ENCODE measurements at places on chromosomes 2 and 18.

- DNase-seq = no peak
These were observed 323.6 kb downstream of the PAX3 start for GRCh38 chr2:221975151-221975550.

GRCh38 chr2:43448011-43448821 is 147.6 kb downstream of the THADA start:
- DNase-seq = no peak

DNA sequence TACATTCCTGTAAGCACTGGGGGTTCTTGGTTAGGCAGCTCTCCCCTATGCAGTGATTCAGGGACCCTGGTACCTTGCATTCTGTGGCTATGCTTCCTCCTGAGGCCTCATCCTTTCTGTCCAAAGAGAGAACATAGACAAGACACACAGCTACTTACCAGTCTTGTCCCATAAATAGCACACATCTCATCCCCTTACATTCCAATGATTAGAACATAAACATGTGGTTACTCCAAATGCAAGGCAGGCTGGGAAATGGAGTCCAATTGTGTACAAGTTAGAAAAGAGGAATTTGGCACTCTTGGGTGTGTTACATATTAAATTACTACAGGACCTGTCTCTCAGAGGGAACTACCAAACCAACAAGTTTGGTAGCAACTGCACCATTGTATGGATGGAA is 171.3 kb downstream of the ARHGAP15 start:
- DNase-seq = no peak

DNA sequence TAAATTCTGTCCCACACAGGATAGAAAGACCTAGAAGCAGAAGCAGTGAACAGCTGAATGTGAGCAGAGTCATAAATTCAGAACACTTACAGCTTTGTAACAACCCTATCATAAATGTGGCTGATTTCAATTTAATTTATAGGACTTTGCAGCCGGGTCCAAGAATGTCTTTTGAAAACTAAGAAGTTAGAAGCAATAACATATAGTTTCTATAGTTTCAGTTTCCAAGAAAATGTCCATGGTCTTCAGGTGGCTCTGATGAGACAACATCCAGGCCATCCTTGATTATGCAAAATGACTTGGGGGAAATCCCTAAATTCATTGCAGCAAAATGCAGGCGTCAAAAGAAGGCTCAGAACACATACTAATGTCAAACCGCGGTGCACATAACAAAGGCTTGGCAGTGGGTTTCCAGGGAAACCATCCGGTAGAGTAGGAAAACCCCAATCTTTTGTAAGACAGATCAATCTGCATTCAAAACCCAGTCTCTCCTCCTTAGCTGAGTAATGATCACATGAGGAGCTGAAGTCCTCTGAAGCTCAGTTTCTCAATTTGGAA is 442.2 kb upstream of the ID2 start:
- DNase-seq = no peak

DNA sequence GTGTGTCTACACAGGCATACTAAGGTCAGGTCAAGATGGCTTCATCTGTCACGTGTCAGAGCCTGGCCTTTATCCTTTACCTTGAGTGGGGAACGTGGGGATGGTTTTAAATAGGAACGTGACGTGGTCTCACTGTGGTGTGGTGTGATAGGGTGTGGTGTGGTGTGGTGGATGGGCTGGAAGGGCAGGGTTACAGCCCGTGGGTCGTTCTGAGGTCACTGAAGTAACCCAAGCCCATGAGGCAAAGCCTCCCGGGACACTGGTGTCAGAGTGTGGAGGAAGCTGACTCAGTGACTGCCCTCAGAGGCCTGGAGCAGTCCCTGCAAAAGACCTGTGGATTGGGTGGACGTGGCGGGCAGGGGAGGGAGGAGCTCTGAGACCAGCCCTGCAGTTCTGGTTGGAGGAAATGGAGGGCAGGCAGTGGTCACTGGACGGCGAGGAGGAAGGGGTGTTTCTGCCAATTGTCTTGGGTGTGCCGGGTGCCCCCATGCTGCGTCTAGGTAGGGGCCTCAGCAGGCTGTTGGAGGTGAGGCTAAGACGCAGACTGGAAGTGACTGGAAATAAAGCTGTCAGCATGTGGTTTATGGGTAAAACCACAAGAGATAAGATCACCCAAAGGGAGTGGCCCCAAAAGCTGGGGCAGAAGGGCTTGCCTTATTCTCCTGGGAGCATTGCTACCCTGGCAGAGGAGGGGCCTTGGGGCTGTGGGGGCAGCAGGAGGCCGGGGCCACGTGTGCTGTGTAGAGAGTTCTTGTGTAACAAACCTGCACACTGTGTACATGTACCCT is 84.8 kb downstream of the SH3RF3 start:
- DNase-seq = no peak

- DNase-seq = no peak
These were observed 512.5 kb upstream of the LRRTM4 start for GRCh38 chr2:78034706-78035105.

DNA sequence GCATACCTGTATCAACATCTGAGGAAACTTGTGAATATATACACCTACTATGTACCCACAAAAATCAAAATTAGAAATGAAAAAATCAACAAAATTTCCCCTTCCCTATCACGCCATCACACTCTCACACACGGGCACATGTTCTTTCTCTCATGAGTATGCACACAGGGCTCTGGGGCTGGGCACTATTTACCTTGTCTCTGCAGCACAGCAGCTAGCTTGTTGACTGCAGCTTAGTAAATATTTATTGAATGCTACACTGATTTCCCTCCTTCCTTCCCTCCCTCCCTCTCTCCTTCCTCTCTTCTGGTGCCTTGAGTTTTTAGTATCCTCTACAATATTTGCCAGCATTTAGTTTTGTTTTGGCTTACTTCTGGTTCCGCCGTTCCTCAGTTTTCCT is 182.7 kb upstream of the LHCGR start:
- no peak for DNase-seq

GRCh38 chr2:158021226-158021625 is 80.5 kb upstream of the UPP2 start:
- no peak for DNase-seq

DNA sequence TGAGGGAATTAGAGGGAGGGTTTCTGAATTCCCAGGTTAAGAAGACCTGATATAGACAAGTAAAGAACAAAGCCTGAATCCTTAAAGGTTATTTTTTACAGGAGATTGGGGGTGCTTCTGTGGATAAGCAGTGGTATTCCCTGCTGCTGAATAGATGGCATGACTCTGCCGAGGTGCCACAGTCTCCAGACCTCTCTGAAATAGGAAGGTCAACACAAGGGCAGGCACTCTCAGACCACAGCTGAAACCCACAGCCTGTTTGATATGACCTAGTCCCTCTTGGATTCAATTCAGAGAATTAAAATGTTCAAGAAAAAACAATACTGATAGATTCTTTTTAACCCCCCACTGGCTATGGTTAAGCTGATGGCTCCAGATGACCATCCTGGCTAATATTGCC is 259.3 kb downstream of the PTGR3 start:
- no peak for DNase-seq

DNA sequence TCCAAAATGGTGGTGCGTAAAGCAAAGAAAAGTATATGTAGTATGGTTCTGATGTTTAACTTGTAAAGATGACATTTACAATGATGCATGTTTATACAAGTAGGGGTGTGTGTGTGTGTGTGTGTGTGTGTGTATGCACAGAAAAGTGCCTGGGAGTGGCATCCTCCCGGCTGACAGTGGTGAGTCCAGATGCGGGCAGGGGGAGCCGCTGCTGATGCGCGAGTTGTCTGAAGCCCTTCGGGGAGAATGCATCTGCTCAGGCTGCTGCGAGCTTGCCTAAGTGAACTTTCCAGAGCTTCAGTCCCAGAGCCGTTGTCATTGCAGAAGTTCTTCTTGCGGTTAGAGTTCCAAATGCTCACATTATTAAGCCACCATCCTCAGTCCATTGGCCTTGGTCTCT is 429.7 kb upstream of the HS6ST1 start:
- DNase-seq = no peak

- DNase-seq = no peak
These were observed 292.0 kb upstream of the LRP1B start for GRCh38 chr2:142422769-142423168.

DNA sequence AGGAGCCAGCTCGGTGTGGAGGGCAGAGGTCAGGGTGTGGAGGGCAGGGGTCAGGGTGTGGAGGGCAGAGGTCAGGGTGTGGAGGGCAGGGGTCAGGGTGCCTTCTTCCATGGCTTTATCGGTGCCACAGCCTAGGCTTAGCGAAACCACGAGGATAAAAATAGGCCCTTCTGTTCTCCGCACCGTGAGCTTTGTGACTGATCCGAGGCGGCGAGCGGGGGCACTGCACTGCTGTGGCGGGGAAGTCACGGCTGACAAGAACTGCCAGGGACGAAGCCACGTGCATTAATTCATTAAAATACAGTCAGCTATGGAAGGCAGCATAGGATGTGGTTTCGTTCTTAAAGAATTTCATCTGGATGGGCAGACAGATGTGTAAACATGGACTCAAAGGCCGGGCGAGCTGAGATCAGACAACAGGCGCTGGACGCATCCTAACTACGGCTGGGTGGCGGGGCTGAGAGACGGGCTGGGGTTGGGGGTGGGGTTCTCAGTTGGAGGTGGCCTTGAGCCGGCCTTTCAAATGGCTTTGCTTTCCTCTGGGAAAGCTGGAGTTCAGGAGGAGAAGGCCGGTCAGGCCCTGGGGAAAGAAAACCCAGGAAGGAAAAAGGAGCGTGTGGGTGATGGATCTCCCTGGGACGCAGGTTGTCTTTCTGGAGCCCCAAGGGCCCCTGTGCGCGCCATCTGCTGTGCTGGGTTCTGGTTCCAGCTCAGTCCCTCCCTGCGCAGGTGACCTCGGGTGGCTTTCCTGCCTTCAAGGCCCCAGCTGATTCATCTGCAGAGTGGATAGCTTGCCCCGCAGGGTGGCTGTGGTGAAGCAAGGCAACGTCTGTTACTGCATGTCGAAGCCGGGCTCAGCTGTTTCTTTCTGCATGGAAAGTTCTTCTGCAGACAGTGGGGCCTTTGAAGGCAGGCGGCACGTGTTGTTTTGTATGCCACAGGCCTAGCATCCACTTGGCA is 958 bp upstream of the ALLC start:
- DNase-seq = no peak

- peak; percentile 65 for DNase-seq
These were observed 28.5 kb downstream of the MAP4K3 start for GRCh38 chr2:39408351-39409136.

- DNase-seq = no peak
These were observed 161.9 kb downstream of the KLHL29 start for GRCh38 chr2:23546913-23547312.
